ENCODE measurements at places on chromosomes 1 and 21.

DNA sequence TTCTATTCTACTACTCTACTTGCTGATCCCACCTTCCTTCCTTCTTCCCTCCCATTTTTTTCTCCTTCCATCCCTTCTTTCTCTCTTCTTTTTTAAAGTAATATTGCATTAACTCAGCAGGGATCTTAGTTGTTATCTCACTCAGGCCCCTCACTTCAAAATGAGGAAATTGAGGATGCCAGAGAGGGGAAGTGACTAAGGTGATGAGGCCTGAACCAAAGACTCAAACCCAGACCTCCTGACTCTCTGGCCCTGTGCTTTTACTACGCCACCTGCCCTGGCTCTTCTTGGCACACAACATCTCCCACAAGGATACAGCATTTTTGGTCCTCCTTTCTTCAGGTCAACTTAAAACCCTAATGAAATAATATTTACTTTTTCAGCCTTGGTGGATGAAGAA is 151.7 kb upstream of the ZNF648 start:
- DNase-seq = no peak

- DNase-seq = no peak
Measured at GRCh38 chr1:58722967-58723366, 23.1 kb upstream of the MYSM1 start.

- DNase-seq = no peak
Measured at GRCh38 chr1:58266242-58266641, 280.3 kb downstream of the OMA1 start.

DNA sequence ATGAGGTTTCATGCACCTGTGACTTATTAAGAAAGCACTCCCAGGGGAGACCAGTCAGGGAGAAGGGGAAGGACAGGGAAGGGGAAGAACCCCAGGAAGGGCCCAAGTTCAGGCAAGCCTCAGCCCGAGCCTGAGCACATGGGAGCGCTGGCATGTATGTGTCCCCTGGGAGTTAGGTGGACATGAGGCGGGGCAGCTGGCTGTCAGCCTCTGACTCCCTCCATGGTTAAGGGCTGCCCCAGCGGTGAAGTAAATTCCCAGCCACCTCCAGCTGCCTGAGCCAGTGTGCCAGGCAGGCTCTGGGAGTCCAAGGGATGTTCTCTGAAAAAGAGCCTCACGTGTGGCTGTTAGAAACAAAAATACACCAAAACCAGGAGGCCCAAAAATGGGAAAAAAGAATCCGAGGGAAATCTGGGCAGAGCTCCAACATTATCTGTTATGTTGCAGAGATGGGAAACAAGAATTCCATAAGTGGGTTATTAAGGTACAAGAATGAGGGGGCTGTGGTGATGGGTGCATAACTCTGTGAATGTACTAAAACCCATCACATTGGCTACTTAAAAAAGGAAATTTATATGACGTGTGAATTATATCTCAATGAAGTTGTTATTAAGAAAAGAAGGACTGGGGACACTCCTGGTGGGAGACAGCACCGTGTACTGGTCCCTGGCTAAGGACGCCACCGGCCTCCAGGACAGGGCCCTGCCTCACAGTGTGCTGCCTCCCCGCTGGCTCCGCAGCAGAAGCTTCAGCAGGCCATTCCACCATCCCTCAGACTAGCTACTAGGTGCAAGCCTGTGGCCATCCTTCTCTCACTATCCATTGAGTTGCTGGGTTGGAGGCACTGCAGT is 18.7 kb downstream of the DMRTB1 start:
- DNase-seq = no peak

DNA sequence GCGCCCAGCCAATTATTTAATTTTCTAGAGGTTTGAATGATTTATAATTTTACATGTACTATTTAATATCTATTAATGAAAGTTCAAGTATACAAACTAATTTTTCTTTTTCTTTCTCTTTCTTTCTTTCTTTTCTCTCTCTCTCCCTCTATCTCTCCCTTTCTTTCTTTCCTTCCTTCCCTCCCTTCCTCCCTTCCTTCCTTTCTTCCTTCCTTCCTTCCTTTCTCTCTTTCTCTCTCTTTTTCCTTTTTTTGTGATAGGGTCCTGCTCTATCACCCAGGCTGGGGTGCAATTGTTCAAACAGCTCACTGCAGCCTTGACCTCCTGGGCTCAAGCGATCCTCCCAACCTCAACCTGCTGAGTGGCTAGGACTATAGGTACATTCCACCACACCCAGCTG is 16.1 kb upstream of the KIF14 start:
- DNase-seq = no peak

DNA sequence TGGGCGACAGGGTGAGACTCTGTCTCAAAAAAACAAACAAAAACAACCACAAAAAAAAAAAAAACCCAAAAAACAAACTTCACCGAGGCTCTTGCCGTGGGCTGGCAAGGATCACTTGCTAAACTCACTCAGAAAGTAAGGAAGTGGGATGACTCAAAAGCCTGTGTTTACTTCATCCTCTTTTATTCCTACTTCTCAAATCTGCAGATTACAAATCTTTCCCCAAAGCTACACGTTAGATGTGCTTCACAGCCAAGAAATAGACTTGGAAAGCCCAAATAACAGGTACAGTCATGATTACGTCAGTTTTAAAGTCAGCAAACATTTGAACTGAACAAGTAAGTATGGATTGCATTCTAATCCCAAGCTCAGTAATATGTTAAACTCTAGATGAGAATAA is 359.3 kb downstream of the ADGRL2 start:
- DNase-seq = no peak

DNA sequence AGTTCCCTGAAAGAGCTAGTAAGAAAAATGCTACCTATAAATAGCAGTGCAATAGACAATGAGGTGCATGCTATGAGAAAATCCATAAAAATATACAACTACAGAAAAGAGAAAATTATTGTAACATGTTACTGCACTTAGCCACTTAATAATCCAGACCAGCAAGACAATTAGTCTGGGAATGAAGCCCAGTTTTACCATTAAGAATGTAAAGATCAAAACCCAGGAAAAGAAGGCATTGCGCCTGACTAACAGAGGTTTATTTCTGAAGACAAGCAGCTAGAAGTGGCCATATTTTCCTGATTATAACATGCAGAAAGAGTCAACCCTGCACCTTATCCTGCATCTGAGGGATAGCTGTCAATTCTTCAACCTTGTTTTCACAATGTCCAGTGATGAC is 276.4 kb upstream of the PRMT6 start:
- DNase-seq = no peak

GRCh38 chr21:34181431-34182039 is 108.2 kb downstream of the MRPS6 start:
- DNase-seq = no peak

DNA sequence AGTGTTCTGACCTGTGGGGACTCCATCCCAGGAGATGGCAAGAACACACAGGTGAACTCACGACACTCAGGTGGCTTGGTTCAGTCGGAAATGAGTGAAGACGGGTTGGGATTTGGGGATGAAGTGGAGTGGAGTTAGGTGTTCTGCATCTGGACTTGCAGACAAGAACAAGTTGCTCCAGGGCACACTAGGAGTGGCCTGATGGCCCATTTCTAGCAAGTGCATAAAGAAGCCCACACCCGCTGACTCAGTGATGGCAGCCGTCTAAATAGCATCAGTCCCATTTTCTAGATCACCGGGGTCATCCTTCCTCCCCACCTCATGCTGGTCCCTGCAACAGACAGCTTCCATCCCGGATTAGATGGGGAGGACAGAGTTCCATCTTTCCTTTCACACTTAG is 278.4 kb downstream of the C1orf94 start:
- no peak for DNase-seq

DNA sequence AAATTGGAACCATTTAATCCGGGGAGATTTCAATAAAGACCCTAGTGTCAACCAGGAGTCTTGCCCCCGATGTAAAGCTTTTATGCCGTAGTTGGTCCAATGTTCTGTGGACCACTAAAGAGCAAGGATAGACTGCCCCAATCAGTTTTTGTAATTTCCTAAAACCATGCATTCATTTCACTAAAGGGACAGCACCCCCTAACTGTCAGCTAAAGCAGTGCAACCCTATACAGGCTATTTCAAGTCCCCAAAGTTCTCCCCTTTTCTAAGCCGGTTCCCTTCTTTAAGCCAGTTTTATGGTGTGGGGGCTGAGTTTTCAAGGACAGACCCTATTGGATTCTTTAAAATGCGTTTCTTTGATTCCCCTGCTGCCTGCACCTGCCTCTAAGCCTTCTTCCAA is 12.7 kb upstream of the PDPN start:
- no peak for DNase-seq

DNA sequence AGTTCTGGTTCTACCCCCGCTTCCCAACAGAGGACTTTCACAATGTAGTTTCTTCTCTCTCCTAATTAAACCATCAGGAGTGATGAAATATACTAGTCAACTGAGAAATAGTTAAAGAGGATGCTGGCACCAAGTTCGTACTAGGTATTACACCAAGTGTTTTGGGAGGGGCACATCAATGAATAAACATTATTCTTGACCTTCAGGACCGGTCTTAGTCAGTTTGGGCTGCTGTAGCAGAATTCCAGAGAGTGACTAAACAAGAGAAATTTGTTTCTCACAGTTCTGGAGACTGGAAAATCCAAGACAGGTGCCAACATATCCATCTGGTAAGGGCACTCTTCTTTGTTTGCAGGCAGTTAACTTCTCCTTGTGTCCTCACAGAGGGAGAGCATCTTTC is 103.8 kb downstream of the SPATA17 start:
- no peak for DNase-seq
